ENCODE measurements at places on chromosomes 16 and 17.
A peak's percentile ranks its signal among the peaks of the same experiment; 100 is the strongest.

DNA sequence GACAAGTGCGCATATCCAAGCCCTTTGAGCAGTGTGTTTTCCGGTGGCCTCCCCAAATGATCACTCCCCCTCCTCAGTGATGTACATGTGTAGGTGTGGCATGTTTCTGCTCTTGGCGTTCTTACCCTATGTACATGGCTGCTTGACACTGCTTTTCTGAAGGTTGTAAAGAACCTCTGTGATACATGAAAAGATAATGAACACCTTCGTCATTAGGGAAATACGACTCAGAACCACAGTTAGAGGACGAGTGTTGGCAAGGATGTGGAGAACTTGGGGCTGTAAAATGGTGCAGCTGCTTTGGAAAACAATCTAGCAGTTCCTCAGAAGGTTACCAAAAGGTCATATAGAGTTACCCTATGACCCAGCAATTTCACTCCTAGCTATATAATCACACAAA is 28.6 kb downstream of the CEP95 start:
- DNase-seq: no peak

DNA sequence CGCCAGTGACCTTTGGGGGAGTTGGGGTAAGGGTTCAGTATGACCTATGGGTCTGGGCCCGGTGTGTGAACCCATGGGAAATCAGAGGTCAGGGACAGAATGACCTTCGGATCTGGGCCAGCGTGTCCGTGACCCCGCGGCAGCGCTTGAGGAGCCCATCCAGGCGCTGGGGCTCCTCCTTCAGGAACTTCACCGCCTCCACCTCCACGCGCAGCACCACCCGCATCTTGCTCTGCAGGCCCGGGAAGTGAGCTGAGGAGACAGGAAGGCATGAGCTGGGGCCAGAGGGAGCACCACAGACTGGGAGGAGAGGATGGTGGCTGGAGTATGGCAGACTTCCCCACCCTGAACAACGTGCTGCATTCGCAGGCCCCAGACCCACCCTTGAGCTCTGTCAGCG is 53.4 kb downstream of the SRCIN1 start:
- DNase-seq: no peak

DNA sequence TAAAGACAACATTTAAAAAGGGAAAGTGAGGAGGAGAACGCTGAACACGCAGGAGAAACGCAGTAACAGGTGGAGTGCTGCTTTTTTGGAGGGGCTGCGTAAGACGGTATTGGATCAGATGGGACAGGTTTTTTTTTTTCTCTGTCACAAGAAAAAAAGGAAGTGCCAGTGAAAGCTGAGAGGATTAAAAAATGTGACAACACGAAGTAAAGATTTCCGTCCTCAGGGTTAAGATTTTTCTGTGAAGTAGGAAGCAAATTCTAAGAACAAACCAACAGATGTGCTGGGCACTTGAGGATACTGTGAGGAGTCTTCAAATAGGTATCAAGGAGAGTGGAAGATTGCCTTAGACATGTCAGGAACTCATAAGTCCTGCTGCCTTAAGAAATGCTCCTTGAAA is 5.8 kb upstream of the ABCA9 start:
- no peak for DNase-seq

DNA sequence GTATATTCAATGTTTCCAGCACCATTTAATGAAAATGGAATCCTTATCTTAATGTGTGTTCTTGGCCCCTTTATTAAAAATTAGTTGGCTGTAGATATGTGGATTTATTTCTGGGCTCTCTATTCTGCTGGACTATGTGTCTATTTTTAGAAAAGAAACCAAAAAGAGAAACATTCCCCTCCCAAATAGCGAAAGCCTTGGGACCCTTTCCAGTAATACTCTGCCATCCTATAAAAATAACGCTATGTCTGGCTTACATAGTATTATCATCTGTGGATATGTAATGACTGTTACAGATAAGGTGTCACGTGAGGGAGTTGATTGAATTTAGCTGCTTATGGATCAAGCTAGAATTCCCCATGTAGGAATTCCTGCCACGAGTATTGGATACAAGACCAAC is 279.3 kb upstream of the KIF2B start:
- DNase-seq: no peak

GRCh38 chr17:37813751-37814150 is 68.9 kb upstream of the HNF1B start:
- DNase-seq: no peak

GRCh38 chr16:80824623-80825364 is 20.4 kb upstream of the CDYL2 start:
- peak; percentile 79 for DNase-seq

GRCh38 chr16:78763821-78764440 is 664.5 kb downstream of the WWOX start:
- DNase-seq: no peak

DNA sequence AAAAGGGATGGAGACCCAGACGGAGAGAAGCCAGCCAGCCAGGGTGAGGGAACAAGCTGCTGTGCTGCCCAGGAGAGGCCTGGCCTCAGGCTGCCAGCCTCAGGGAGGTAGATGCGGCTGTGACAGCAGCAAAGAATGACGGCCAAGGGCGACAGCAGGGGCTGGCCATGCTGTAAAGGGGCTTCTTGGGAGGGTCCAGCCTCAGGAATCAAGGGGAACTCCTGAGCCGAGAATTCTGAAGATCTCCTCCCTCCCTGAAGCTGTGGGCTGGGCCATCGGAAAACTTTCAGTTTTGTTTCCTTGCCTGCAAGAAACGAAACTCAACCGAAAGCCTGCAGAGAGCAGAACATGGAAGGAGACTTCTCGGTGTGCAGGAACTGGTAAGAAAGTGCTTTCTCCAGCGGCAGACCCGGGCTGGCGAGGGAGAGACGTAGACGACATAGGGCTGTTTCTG is at the start of gene XAF1:
Gene XAF1, plus strand, starts transcription at position 316 of the 454 bp plus-strand sequence. Its CDS starts 33 bp downstream, at position 349.
- peak; percentile 77 for DNase-seq

DNA sequence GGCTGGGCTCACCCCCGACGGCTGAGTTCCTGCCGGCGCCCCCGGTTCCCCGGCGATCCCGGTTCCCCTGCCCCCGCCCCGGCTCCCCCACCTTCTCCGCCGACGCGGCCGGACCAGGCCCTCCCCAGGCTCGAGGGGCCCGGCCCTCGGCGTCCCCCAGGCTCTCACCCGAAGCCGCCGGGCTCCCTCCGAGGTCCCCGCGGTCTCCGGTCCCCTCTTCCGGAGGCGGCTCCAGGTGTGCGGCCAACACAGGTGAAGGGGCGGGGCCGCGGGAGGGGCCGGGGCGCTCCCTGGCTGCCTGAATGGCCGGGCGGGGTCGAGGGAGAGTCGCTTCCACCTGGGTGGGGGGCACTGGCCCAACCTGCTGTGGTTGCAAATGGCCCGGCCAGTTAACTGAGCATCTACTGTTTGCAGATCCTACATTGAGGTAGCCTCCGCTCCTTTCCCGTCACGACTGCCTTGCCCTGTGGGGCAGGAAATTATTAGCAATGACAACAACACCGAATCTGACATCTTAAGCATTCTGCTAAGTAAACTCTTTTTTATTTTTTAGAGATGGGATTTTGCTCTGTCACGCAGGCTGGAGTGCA is at the start of gene BICDL2:
Gene BICDL2, minus strand, starts transcription at position 219 of the 590 bp plus-strand sequence. CDS start 1,448 bp downstream, outside the sequence.
- no peak for DNase-seq

DNA sequence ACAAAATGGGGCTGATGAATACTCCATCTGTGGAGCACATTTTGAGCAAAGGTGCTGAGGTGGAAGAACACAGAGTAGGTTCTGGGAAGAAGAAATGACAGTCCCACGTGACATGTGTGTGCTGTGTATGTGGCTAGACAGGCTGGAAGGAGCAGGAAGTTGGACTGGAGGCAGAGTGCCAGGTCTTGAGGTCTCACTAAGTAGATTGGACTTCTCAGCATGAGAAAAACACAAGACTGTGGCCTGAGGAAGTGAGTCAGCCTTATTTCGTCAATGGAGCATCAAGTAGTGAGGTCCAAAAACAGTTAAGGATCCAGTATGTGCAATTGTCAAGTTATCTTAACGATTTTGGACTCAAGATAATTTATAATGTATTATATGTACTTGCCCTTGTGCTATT is 736.5 kb downstream of the KCNJ2 start:
- no peak for DNase-seq

DNA sequence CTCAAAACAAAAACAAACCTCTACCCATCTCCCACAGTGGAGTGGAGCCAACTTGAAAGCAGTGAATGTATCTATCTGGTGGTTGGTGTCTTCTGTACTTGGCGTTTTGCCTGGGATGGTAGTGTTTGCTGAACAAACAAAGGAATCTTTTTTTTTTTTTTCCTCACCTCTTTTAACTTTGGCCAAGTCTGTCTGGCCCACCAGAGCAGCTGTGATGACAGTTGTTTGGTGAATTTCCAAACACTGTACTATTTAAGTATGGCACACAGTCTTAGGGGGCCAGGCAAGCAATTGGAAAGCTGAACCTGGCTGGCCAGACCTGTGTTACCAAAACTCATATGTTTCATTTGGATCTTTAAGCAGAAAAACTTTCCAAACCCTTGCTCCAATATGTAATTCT is 101.8 kb upstream of the CDH13 start:
- DNase-seq: no peak

DNA sequence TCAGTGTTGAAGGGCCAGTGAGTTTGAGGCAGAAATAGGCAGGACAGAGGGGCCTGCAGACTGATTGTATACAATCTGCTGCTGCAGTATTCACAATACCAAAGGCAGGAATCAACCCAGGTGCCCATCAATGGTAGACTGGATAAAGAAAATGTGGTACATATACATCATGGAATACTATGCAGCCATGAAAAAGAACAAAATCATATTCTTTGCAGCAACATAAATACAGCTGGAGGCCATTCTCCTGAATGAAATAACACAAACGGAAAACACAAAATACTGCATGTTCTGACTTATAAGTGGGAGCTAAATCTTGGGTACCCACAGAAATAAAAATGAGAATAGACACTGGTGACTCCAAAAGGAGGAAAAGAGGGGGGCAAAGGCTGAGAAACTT is 485.1 kb downstream of the XYLT1 start:
- no peak for DNase-seq

DNA sequence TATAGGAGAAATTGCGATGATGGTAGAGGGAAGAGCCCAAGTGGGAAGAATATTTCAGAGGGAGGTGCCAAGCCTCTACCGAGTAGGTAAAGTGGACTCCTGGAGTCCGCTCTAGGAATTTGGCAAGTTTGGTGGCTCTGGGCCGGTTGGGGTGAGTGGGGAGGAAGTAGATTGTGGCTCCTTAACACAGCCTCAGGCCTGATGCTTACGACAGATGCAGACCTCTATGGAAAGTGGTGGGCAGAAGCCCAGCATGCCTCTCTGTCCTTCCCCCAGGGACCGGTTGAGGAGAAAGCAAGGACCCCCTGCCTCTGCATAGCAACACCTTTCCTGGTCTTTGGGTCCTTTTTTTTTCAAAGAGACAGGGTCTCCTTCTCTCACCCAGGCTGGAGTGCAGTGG is 55.9 kb upstream of the SIAH1 start:
- DNase-seq: no peak

- DNase-seq: no peak
These were observed 551 bp downstream of the WDR81 start for GRCh38 chr17:1724869-1725641.

DNA sequence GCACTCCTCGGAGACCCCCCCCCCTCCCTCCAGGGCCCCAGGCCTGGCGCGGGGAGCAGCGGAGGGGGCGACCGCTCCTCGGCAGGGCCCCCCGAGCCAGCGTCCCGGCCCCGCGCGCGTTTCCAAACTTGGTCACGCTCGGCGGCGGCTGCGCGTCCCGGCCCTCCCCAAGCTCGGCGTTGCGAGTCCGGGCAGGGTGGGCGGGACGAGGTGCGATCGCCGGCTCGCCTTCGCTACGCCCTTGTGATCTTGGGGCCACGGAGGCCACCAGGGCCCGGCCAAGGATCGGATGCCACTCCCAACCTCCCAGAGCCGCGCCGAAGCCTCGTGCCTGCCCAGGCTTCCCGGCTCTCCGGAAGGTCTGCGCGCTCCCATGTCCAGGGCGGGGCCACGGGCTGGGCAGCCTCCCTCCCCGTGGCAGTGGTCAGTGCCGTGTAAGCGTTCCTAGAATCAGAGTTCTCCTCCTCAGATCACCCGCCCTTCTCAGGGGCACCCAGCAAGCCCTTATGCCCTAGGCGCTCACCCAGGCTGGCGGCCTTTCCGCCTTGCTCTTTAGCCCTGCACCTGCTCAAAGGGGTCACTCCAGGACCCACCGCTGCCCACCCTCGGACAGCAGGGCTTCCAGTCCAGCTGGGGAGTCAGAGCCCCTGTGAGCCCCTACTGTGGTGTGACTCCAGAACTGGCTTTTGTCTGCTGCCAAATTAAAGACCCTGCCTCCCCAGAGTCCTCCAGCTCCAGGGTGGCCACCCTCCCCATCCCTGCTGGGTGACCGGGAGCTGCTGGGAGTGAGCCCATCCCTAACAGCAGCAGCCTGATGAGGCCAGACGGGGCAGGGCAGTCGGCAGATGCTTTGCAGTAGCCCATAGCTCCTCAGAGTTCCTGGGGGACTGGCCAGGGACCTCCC is 12.2 kb upstream of the MRPS23 start:
- DNase-seq: no peak

DNA sequence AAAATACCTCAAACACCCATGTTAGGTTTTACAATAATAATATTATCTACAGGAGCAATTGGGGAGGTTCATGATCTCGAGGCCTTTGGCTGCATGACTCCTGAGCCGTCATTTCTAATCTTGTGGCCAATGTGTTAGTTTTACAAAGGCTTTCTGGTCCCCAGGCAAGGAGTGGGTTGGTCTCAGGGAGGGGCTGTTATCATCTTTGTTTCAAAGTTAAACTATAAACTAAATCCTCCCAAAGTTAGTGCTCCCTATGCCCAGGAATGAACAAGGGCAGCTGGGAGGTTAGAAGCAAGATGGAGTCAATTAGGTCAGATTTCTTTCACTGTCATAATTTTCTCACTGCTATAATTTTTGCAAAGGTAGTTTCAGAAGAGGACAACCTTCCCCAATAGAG is 9.1 kb upstream of the CCL5 start:
- DNase-seq: peak; percentile 70

GRCh38 chr17:81394377-81394920 is 808 bp upstream of the BAHCC1 start:
- no peak for DNase-seq

DNA sequence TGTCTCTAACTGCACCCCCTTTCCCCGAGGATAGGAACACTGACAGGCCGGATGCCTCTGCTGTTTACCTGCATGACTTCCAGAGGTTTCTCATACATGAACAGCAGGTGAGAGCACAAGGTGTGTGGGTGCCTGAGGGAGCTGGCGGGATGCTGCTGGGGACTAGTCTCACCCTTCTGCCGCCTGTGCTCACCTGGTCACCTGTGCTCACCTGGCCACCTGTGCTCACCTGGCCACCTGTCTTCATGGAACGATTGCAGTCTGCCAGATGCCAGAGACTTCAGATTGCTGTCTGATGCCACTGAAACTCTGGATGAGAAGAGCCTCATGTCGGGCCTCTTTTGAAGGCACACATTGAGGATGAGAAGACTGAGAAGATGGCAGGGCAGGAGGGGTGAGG is 104.1 kb downstream of the PLCG2 start:
- DNase-seq: no peak

Measured in natural killer cell (primary cell).